ENCODE measurements at places on chromosomes 6 and 20. TPM values are rescaled to one million over a fixed set of nuclear protein-coding genes. Genes with fewer than 3 reads are reported as not detected.

MLIP gene
- total RNA-seq, result 0.44 TPM

DEFB132 gene
- not detected for total RNA-seq

PPP1R16B gene
- not detected for total RNA-seq

DSP gene
- 0.22 TPM for total RNA-seq

TFB1M gene
- 32.5 TPM for total RNA-seq

DLL1 gene
- 0.86 TPM for total RNA-seq

NRSN1 gene
- not detected for total RNA-seq

OARD1 gene
- total RNA-seq, result 6.4 TPM

BICRAL gene
- total RNA-seq, result 5.7 TPM

STMN3 gene
- total RNA-seq, result 41.1 TPM

DEFB129 gene
- not detected for total RNA-seq

BPIFA1 gene
- not detected for total RNA-seq

LST1 gene
- total RNA-seq, result not detected

BACH2 gene
- total RNA-seq, result 1.3 TPM

KCNB1 gene
- under 0.01 TPM for total RNA-seq

EIF6 gene
- 187 TPM for total RNA-seq

ANGPT4 gene
- total RNA-seq, result not detected

SH3BGRL2 gene
- 0.22 TPM for total RNA-seq

SUMO4 gene
- total RNA-seq, result 1.5 TPM

SCRT2 gene
- total RNA-seq, result not detected

OPRL1 gene
- total RNA-seq, result 0.88 TPM

METTL24 gene
- total RNA-seq, result not detected

ALDH8A1 gene
- total RNA-seq, result 0.72 TPM

C20orf204 gene
- total RNA-seq, result 0.88 TPM

VSTM2L gene
- total RNA-seq, result 0.22 TPM

NELFE gene
- total RNA-seq, result 137 TPM

TMC2 gene
- total RNA-seq, result not detected

DNMT3B gene
- 2.2 TPM for total RNA-seq

NKX2-2 gene
- total RNA-seq, result not detected

SKIC2 gene
- total RNA-seq, result 70.0 TPM

TINAG gene
- not detected for total RNA-seq

STMND1 gene
- not detected for total RNA-seq

RCAN2 gene
- 0.88 TPM for total RNA-seq

PSORS1C1 gene
- total RNA-seq, result 1.3 TPM

ITPR3 gene
- 19.5 TPM for total RNA-seq

POU3F2 gene
- total RNA-seq, result not detected

RNF182 gene
- total RNA-seq, result 2.3 TPM

C6orf141 gene
- 0.72 TPM for total RNA-seq

TCF21 gene
- total RNA-seq, result 10.3 TPM

ARMC2 gene
- 0.88 TPM for total RNA-seq

HLA-G gene
- not detected for total RNA-seq

BEND6 gene
- 6.9 TPM for total RNA-seq

ZNF391 gene
- 0.14 TPM for total RNA-seq

Measured in placental pericyte (primary cell).